ENCODE measurements at places on chromosomes 13 and 19.
A peak's percentile ranks its signal among the peaks of the same experiment; 100 is the strongest.

DNA sequence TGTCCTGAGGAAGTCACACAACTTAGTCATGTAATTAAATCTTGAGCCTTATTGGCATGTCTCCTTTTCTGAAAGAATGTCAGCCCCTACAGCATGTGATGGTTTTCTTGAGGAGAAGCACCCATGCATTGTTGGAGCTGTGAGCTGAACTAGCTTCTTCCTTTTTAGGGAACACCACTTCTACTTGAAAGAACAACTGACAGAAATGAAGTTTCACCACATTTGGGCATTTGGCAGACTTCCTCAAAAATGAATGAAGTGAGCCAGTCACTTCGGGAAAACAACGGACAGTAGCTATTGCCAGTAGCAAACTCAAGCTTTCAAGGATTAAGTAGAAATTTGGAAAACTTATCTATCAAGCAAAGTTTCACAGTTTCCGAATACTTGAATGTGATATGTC lies 1351.3 kb downstream of the EFNB2 start:
- no peak for DNase-seq

DNA sequence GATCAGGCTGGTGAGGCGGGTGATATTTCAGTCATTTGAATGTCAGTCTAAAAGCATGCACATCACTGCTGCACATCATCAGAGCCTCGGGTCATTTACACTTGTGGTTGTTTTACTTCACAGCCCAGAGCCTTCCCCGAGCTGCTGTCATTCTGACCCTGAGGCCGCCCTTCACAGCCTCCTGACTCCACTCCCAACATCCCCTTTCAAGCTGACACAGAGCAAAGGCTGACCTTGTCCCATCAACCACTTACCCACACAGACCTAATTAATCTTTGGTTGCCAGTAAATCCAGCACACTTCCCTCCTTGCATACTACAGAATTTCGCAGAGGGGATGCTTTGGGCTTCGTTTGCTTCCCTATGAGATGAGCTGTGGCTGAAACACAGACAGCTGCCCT lies 528.1 kb downstream of the DIAPH3 start:
- no peak for DNase-seq

DNA sequence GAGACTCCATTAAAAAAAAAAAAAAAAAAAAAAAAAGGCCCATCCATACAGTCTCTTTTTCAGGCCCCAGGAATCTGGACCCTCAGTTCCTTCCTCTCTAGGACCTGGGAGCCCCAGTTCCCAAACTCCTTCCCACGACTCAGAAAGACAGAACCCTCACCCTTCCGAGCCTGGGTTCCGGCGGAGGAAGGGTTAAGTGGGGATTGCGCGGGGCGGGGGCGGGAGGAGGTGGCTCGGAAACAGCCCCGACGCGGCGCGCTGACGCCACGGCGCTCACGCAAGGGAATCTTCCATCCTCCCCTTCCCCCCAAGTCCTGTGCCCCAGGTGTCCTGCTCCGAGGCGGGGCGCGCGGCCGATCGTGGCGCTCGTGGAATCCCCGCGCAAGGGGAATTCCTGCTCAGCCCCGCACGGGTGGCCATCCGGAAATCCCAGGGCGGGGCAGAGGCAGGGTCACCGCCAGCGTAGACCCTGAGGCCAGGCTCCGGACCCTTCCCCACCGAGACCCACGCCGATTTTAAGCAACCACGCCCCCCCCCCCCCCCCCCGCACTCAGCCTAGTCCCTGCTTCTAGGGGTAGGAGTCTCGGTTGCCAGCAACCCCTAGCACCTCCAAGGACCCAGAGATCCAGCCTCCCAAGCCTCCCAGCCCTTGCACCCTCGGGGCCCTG lies 659 bp downstream of the NFKBID start:
- DNase-seq: peak; percentile 76

DNA sequence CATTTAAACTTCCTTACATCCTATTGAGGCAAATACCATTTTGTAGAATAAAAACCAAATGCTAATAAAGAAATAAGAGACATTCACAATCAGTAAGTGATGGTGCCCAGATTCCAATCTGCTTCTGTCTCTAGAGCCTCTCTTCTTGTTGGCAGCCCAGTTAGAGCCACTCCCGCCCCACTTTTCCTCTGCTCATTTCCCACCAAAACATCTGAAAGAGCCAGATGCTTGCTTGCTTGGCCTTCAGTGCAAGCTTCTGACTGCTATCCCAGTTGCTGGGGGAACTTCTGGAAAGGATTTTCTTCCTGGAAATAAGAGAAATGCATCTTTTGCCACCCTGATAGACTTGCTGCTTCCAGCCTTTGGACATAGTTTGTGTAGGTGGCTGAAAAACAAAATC lies 12.9 kb downstream of the FRY start:
- no peak for DNase-seq

GRCh38 chr13:20995245-20995838 lies 66.0 kb downstream of the LATS2 start:
- DNase-seq: no peak
